ENCODE measurements at places on chromosomes 4 and X. TPM values are rescaled to one million over a fixed set of nuclear protein-coding genes. Genes with fewer than 3 reads are reported as not detected.

CPZ gene
- 0.91 TPM for total RNA-seq

SORCS2 gene
- total RNA-seq: 0.52 TPM

WWC2 gene
- 11.7 TPM for total RNA-seq

VSIG4 gene
- not detected for total RNA-seq

TLR10 gene
- total RNA-seq: not detected

MAGED4 gene
- total RNA-seq: 64.9 TPM

SLC25A5 gene
- 544 TPM for total RNA-seq

EFNB1 gene
- total RNA-seq: 53.6 TPM

RS1 gene
- total RNA-seq: not detected

FRMD7 gene
- not detected for total RNA-seq

SHROOM3 gene
- total RNA-seq: 4.2 TPM

PPP2R3B gene
- 15.6 TPM for total RNA-seq

NEUROG2 gene
- not detected for total RNA-seq

IL15 gene
- total RNA-seq: 6.2 TPM

TBC1D9 gene
- total RNA-seq: 13.8 TPM

MAD2L1 gene
- total RNA-seq: 16.5 TPM

CCDC110 gene
- total RNA-seq: 0.88 TPM

ARHGAP6 gene
- total RNA-seq: 15.3 TPM

SPANXA1 gene
- total RNA-seq: not detected

P2RY4 gene
- 0.13 TPM for total RNA-seq

TCEAL2 gene
- not detected for total RNA-seq

MAGEB2 gene
- not detected for total RNA-seq

ANXA5 gene
- total RNA-seq: 480 TPM

SPARCL1 gene
- total RNA-seq: 1.0 TPM

BLOC1S4 gene
- 25.7 TPM for total RNA-seq

MAPK10 gene
- total RNA-seq: 1.4 TPM

CT45A8 gene
- total RNA-seq: not detected

CABS1 gene
- total RNA-seq: not detected

SRP72 gene
- 63.3 TPM for total RNA-seq

ASIC5 gene
- not detected for total RNA-seq

ADH1B gene
- 0.65 TPM for total RNA-seq

SNCA gene
- 21.2 TPM for total RNA-seq

FGFR3 gene
- total RNA-seq: 0.88 TPM

MAGEA4 gene
- total RNA-seq: not detected

SSX2 gene
- not detected for total RNA-seq

NLRP2B gene
- not detected for total RNA-seq

TMSB15C gene
- 3.2 TPM for total RNA-seq

STARD8 gene
- total RNA-seq: 1.8 TPM

CT45A9 gene
- total RNA-seq: not detected

DDX53 gene
- total RNA-seq: not detected

POF1B gene
- total RNA-seq: not detected

MMGT1 gene
- 30.0 TPM for total RNA-seq

COX7B2 gene
- not detected for total RNA-seq

SEC24D gene
- total RNA-seq: 114 TPM

FOXP3 gene
- total RNA-seq: 0.39 TPM

ADGRG4 gene
- total RNA-seq: not detected

SLC38A5 gene
- total RNA-seq: 78.2 TPM

MAP9 gene
- 9.3 TPM for total RNA-seq

ABCG2 gene
- 1.0 TPM for total RNA-seq

PPP1R2C gene
- not detected for total RNA-seq

TSPAN7 gene
- 1.0 TPM for total RNA-seq

RBMXL3 gene
- not detected for total RNA-seq

ASMTL gene
- total RNA-seq: 32.1 TPM

LIMCH1 gene
- total RNA-seq: 1.4 TPM

AFM gene
- total RNA-seq: not detected

TGIF2LX gene
- not detected for total RNA-seq

P2RY10 gene
- total RNA-seq: not detected

PRSS48 gene
- not detected for total RNA-seq

All from epithelial cell of alveolus of lung (primary cell).